ENCODE measurements at places on chromosomes 1 and 21.

GRCh38 chr21:27476696-27477095, 509.8 kb upstream of the ADAMTS5 start:
- peak; percentile 47 for DNase-seq

DNA sequence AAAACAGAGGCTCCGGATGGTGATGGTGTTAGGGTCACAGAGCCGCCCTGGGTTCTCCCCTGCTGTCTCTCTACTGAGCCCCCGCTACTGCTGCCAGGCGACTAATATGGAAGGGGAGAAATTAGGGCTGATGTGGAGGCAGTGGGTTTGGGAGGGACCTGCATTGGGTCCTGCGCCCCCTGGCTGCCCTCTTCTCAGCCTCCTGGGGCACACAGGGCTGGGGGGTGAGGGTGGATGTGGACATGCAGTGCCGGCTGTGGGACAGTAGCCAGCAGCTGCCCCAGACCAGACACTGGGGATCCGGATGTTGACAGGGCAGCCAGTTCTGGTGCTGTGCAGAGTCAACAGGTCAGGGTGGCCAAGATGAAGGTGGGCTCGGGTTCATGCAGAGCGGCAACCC, 1.5 kb upstream of the CLCNKB start:
- DNase-seq: no peak

- DNase-seq: no peak
Measured at GRCh38 chr21:43933680-43934079, 68.7 kb downstream of the AGPAT3 start.

GRCh38 chr1:92478393-92478792, 8.3 kb downstream of the GFI1 start:
- DNase-seq: no peak

DNA sequence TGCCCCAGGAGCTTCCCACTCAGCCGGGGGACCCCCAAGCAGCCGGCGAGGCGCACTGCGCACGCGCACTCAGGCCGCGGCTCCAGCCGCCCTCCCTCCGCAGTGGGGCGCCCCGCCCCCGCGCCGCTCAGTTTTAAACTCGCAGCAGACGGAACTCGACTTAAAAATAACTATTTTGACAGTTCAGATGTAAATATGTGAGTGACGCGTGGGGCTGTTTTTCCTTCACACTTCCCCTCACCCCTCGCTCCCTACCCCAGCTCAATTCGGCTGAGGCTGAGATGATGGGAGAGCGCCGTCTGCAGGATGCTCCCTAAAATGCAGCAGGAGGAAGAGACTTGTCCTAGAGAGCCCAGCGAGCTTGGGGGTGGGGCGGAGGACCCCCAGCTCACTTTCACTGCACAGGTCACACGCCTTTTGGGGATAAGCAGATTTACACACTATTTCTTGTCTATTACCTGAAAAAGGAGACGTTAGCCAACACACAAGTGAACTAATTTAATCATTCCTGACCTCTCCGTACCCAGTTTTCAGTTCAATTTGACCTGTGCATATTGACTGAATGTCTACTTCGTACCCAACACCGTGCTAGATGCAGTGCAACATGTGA, 8.9 kb upstream of the LEMD1 start:
- DNase-seq: no peak
